ENCODE measurements at places on chromosomes 16 and 17.

DNA sequence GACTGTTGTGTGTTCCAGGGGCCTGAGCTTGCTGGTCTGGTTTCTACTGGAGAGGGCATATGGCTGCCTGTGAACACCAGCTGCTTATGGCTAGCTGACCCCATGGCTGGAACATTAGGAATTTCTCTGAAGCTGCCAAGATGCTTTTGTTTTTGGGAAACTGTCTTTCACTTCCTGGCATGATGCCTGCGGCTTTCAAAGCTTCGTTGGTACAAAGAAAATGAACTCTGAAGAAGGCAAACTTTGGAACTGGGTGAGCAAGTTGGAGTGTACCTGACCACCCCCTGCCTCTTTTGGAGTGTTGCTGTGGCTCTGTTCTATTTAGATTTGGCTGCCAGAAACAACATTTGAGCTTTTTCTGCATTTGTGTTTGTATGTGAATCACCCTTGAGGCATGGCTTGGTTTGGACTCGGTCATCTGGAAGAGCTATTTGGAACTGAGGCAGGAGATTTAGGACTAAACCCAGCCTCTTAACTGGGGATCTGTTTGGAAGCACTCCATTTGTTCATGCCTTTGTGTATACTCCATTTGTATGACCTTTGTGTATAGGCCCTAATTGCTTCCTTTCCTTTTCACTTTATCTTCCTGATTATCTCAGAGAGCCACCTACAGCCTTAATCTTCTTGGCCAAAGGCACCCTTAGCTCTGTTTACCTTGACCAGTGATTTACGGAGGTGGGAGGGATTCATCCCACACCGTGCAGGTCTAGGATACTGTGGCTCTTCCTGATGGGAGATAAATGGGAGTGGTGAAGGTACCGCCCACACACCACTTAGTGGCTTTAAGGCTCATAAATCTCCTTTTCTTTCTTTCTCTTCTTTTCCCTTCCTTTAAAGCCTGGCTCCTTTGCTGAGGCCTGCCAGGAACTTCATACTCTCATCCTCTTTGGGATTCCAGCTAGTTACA lies 7.3 kb upstream of the CPHXL start:
- no peak for DNase-seq

DNA sequence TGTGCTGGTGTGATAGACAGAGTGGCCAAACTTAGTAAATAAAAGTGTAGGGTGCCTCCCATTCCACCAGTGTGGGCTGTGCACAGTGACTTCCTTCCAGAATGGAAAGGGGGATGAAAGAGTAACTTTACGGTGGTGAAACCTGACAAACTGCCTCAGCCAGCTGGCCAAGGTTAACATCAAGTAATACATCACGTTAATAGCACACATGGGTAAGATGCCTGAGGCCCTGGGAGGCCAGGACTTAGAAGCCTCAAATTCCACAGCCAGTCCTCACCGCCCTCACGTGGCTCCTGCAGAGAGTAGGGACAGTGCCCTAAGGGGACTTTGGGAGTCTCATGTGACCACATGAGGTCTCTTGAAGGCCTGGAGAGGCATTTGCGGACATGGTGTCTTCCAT lies 14.1 kb downstream of the RMI2 start:
- DNase-seq: no peak

- DNase-seq: no peak
Measured at GRCh38 chr17:5464717-5465507, 3.9 kb downstream of the DHX33 start.

DNA sequence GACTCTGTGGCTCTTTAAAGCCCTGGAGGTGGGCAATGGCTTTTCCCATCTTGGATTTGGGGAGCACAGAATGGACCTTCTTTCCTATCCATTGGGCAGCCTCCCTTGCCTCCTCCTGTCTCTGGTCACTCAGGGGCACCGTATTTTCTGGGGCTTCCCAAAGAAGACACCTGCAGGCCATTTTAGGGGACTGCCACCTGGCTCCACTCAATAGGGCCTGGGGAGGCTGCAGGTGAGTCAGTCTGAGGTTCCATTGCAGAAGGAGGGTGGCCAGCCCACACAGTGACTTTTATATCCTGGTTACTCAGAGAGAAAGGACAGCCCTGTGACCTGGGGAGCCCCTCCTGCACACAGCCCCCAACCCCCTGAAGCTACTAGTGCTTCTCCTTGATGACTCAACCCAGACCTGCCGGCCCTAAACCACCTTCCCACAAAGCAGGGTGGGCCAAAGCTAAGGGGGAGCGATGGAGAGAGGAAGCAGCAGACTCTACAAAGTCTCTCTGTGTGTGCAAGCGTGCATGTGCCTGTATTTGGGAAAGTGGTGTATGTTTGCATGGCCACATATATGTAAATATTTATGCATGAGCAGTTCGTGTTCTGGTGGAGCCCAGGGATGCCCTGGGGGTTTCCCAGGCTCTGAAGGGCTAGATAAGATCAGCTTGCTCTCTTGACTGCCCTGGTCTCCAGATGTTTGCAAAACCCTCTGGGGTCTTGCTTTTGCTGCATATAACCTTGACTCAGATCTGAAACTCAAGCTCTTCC lies 5.0 kb downstream of the CX3CL1 start:
- no peak for DNase-seq

- no peak for DNase-seq
Measured at GRCh38 chr16:87017371-87018012, 299.7 kb downstream of the C16orf95 start.

All from activated CD8-positive, alpha-beta memory T cell treated with anti-CD3 and anti-CD28 coated beads for 1 hour (primary cell).